Substantia nigra (tissue), 51 donors: ENCODE measurements at places on chromosomes 12 and 14.

GRCh38 chr14:34213332-34213731, 248.7 kb downstream of the SPTSSA start:
- DNase-seq, result no peak

DNA sequence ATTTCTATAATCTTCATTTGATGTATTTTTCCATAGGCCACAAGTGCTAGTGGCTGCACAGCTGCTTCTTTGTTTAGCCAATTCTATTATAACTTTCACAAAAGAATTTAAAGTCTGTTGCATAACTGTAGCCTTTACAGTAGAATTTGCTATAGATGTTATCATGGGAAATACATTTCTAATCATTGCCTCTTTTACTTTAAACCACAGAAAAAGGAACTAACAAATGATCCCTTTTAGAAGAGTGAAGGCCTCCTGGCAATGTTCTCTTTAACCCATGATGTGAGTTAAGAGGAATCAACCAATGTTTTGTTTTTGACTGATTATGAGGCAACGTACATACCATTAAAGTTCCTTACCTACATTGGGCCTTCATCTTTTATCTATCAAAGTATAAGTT, 68.8 kb downstream of the RPL10L start:
- no peak for DNase-seq

- no peak for DNase-seq
These were observed 840 bp downstream of the MRPL52 start for GRCh38 chr14:22830443-22831010.

- no peak for DNase-seq
These were observed 31.7 kb downstream of the FUT8 start for GRCh38 chr14:65444230-65444629.

DNA sequence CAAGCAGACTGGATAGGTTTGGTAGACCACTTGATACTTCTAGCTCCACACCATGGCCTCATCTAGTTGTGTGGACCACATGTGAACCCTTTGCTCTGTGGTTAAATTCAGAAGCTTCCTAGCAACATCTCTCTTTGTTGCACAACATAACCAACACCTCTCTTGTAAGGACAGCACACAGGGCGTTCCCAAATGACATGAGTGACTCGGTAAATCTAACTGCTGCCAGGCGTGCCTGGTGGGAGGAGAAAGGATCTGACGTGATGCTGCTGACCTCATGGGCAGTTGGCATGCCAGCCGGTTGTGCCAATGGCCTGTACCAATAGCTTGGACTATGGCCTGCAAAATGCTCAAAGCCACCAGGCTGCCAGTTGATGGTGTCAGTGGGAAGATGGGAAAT, 93.8 kb downstream of the CPSF2 start:
- DNase-seq, result no peak
